Right atrium auricular region (tissue), 2 donors: ENCODE measurements at places on chromosomes 5 and 9. TPM values are rescaled to one million over a fixed set of nuclear protein-coding genes. Genes with fewer than 3 reads are reported as not detected.

Gene TMEM252
- total RNA-seq: not detected

Gene ZNF622
- 54.9 TPM for total RNA-seq

Gene SPARC
- 292 TPM for total RNA-seq

Gene CYLC2
- total RNA-seq: not detected

Gene NTRK2
- total RNA-seq: 30.1 TPM

Gene FAM81B
- total RNA-seq: 24.7 TPM

Gene BSPRY
- total RNA-seq: 3.8 TPM

Gene SLC45A2
- 0.82 TPM for total RNA-seq

DNA sequence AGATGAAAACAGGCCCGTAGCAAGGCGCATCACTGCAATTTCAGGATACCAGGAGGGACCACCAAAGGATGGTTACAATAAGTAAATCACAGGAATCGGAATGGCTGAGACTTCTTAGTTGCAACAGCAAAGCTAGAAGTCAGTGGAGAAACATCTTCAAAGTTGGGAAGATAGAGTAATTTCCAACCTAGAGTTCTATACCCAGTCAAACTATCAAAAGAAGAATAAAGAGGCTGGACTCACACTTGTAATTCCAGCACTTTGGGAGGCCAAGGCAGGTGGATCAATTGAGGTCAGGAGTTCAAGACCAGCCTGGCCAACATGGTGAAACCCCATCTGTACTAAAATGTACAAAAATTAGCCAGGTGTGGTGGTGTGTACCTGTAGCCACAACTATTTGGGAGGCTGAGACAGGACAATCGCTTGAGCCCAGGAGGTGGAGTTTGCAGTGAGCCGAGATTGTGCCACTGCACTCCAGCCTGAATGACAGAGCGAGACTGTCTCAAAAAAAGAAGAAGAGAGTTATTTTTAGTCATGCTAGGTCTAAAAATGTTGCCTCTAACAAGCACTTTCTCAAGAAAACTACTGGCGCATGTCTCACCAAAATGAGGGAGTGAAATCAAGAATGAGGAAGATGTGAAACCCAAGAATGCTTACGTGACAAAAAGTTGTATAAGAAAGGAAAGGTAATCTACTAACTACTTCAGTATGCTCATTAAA is 267.7 kb downstream of the DENND1A start:
- no peak for DNase-seq
- no peak overlapping the region for H3K27ac ChIP-seq
- H3K36me3 ChIP-seq: peaks cover 10% of the 10 kb centered on the region
- H3K4me1 ChIP-seq: no peaks in the 10 kb centered on the region
- no peak overlapping the region for H3K4me3 ChIP-seq

- no peaks in the 10 kb centered on the region for H3K4me1 ChIP-seq
- no peak overlapping the region for H3K27ac ChIP-seq
- H3K4me3 ChIP-seq: no peak overlapping the region
- H3K27me3 ChIP-seq: no peaks in the 10 kb centered on the region
- no peaks in the 10 kb centered on the region for H3K36me3 ChIP-seq
Observed at GRCh38 chr5:133618141-133618540, 5.8 kb upstream of the FSTL4 start.

DNA sequence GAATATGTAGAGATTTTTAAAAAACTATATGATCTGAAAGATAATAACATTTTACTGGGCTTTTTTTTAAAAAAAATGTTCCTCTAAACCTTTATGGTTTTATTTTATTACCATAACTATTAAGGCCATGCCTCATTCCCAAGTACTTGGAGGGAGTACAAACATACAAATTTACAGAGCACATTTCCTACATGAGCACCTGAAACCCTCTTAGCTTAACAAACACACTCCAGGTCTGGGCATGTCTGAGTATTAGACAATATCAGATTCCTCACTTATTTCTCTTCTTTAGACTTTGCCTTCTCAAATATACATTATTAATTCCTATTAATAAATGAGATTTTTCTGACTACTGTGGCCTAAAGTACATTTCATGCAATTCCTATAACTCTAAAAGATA is 319.2 kb downstream of the SLCO4C1 start:
- H3K4me1 ChIP-seq: no peaks in the 10 kb centered on the region
- H3K4me3 ChIP-seq: no peak overlapping the region
- H3K27ac ChIP-seq: no peak overlapping the region

- no peak for DNase-seq
- H3K4me1 ChIP-seq: peaks cover 10% of the 10 kb centered on the region
- H3K27ac ChIP-seq: no peak overlapping the region
- no peaks in the 10 kb centered on the region for H3K27me3 ChIP-seq
- H3K4me3 ChIP-seq: no peak overlapping the region
Observed at GRCh38 chr5:116504593-116505166, 69.9 kb downstream of the SEMA6A start.

DNA sequence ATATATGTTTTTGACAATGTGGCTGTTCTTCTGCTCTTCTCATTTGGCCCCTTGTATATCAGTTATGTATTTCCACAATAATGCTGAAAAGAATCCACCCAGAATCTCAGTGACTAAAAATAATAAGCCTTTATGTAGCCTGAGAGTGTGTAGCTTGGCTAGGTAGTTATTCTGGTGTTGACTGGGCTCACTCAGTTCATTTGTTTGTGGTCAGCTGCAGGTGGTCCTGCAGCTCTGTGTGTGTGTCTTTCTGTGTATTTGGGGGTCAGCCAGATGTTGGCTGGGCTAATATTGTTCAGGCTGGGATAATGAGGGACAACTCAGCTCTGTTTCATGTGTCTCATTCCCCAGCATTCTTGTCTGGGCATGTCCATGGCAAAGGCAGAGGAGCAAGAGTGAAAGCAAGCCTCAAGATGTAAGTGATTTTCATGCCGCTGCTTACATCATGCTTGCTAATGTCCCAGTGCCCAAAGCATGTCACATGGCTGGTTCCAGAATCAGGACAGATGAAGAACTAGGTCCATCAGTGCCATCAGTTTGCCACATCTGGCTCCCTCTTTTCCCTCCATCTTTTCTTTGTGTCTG is 162.8 kb downstream of the KCTD16 start:
- no peak overlapping the region for H3K27ac ChIP-seq
- DNase-seq: no peak
- H3K36me3 ChIP-seq: no peaks in the 10 kb centered on the region
- no peaks in the 10 kb centered on the region for H3K4me1 ChIP-seq
- no peak overlapping the region for H3K4me3 ChIP-seq

DNA sequence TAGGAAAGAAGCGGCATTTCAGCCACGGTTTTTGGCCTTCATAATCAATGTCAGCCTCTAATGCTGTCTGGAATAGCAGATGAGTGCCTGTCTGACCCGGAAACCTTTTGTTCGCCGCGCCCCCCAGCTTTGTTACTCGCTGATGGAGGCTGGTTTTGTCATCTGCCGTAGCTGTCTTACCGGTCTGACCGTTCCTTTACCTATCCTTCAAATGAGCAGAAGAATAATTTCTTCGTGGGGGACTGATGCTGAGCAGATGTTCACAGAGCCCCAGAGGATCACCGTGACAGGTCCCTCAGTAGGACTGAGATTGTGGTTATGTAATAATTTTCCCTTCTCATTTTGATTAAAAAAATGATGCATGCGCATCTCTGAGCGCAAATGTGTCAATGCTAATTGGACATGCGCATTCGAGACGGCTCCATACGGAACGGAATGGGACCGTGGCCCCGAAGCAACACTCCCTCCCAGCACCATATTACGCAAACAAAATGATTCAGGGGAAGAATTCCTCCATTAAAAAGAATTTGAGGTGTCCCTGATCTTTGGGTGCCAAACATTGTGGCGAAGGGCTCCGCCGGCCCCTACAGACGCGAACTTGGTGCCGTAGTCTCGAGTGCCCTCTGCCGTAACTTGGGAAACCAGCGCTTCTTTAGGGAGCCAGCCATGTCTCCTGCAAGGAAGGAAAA is 27.6 kb downstream of the TLX3 start:
- peak overlapping the region; percentile 39 for H3K4me3 ChIP-seq
- H3K27ac ChIP-seq: no peak overlapping the region
- no peaks in the 10 kb centered on the region for H3K27me3 ChIP-seq

- no peaks in the 10 kb centered on the region for H3K36me3 ChIP-seq
- H3K4me3 ChIP-seq: peak overlapping the region; percentile 62
Observed at GRCh38 chr9:35116539-35116897, 856 bp upstream of the ATOSB start.

DNA sequence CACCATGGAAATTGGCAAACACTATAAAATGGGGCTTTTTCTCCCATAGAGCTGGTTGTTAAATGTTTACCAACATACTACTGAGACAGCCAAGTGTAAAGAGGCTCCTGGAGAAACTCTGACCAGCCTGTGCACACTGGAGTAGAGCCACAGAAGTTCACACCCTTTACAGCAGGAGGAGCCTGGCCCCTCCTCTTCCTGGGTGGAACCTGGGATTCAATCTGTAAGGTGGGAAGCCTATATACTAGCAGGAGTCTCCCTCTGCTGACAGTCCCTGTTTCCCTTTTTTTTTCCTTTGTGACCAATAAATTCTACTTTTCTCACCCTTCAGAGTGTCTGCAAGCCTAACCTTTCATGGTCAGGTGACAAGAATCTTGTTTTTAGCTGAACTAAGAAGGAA is 10.4 kb upstream of the SLC30A5 start:
- H3K27me3 ChIP-seq: no peaks in the 10 kb centered on the region
- H3K36me3 ChIP-seq: no peaks in the 10 kb centered on the region
- H3K4me3 ChIP-seq: no peak overlapping the region

- DNase-seq: no peak
- no peaks in the 10 kb centered on the region for H3K4me1 ChIP-seq
- no peaks in the 10 kb centered on the region for H3K27me3 ChIP-seq
Observed at GRCh38 chr5:1129711-1130055, 17.8 kb upstream of the SLC12A7 start.

GRCh38 chr5:167720259-167720658 is 571.2 kb upstream of the WWC1 start:
- H3K36me3 ChIP-seq: no peaks in the 10 kb centered on the region
- no peaks in the 10 kb centered on the region for H3K4me1 ChIP-seq
- no peaks in the 10 kb centered on the region for H3K27me3 ChIP-seq
- H3K4me3 ChIP-seq: no peak overlapping the region
- no peak for DNase-seq
- no peak overlapping the region for H3K27ac ChIP-seq

- no peak overlapping the region for H3K4me3 ChIP-seq
- no peaks in the 10 kb centered on the region for H3K4me1 ChIP-seq
- H3K27ac ChIP-seq: peak overlapping the region; percentile 20
- peak; percentile 54 for DNase-seq
Observed at GRCh38 chr9:97567182-97567893, 65.8 kb downstream of the TSTD2 start.

DNA sequence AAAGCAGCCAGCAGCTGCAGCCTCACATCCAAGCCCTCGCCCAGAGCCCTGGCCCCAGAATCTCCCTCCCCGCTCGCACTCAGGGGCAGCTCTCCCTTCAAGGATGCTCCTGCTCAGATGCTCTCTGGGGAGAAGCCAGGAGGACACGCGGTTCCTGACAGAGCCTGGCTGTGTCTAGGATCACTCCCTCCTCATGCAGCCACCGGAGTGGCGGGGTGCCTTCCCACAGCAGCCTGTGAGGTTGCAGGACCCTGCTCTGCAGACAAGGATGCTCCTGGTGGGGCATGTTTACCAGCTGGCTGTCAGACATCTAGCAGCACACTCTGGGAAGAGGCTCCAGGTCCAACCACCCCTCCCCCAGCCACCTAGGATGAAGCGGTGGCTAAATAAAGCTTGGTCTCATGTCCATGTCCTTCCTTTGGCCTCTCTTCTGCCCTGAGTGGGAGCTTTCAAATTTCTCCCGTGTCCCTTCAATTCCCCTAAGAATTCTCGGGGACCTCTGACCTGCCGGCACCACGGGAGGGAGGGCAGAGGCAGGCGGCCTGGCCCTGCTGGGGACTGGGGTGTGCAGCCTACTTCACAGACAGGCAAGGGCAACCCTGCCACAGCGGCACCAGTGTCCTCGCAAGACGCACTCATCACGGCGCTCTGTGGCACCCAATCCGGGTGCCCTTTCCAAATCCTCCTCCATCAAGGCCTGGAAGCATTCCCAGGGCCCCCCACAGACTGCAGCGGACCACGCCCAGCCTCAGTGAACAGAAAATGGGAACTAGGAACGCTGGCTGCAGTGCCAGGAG is 88.3 kb upstream of the SARDH start:
- no peaks in the 10 kb centered on the region for H3K36me3 ChIP-seq
- DNase-seq: no peak
- H3K4me3 ChIP-seq: no peak overlapping the region

- no peak for DNase-seq
- H3K36me3 ChIP-seq: no peaks in the 10 kb centered on the region
- no peak overlapping the region for H3K27ac ChIP-seq
Observed at GRCh38 chr5:119382169-119382568, 26.4 kb downstream of the TNFAIP8 start.

DNA sequence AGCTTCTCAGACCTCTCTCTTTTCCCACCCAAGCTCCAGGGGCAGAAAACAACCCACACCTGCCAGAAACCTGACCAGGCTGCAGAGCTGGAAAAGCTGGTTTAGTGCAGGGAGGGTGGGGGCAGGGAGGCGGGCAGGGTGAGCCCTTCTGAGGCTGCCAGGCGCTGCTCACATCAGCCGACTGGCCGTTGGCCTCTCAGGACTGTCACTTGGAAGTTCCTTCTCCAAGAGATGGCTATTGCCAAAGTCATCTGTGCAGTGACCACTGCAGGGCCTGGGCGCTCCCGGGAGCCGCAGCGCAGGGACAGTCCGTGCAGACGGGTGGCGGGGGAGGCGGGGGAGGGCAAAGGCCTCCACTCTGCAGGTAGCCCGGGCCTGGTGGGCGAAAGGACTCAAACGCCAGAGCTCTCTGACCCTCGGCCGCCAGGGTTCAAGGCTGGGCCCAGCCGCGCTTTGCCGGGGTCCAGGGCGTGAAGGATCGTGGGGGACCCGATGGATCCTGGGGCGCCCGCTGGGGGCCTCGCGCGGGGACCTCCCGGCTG is 205.0 kb upstream of the IER5L start:
- H3K36me3 ChIP-seq: no peaks in the 10 kb centered on the region
- peak overlapping the region; percentile 90 for H3K27ac ChIP-seq
- H3K27me3 ChIP-seq: no peaks in the 10 kb centered on the region
- peaks cover 19% of the 10 kb centered on the region for H3K4me1 ChIP-seq
- peak overlapping the region; percentile 49 for H3K4me3 ChIP-seq

DNA sequence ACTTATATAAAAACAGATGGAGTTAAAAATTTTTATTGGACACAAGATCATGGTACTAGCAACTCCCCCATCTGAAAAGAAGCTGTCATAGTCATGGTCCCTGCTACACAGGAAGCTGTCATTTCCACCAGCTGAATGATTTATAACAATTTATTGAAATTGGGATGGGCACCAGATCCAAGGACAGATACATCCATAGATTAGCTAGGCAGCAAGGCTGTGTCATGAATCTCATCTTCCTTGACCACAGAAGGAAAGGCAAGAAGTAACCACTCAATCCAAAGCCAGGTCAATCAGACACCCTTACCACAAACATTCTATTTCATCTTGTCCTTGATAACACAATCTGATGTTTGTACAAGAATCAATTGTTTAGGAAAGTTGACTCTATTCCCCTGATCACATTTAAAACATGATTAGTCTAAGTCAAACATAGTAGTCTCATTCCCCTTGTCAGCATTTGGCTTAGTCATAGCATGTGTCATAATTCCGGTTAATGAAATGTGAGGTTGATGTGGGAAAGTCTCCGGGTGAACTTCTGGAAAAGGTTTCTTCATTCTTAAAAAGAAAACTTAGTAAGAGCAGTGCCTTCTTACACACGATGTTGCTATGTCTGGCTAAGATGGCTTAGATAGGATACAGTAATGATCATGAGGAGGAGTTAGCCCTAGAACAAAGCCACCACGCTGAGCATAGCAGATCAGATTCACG is 462.6 kb upstream of the PAPPA start:
- H3K36me3 ChIP-seq: no peaks in the 10 kb centered on the region
- DNase-seq: no peak
- peaks cover 5% of the 10 kb centered on the region for H3K4me1 ChIP-seq
- no peak overlapping the region for H3K27ac ChIP-seq
- no peaks in the 10 kb centered on the region for H3K27me3 ChIP-seq

GRCh38 chr5:13477118-13477737 is 467.3 kb downstream of the DNAH5 start:
- no peak for DNase-seq
- H3K27ac ChIP-seq: no peak overlapping the region
- H3K4me1 ChIP-seq: no peaks in the 10 kb centered on the region
- no peak overlapping the region for H3K4me3 ChIP-seq
- no peaks in the 10 kb centered on the region for H3K27me3 ChIP-seq
